ENCODE measurements at places on chromosomes 6 and 20.

DNA sequence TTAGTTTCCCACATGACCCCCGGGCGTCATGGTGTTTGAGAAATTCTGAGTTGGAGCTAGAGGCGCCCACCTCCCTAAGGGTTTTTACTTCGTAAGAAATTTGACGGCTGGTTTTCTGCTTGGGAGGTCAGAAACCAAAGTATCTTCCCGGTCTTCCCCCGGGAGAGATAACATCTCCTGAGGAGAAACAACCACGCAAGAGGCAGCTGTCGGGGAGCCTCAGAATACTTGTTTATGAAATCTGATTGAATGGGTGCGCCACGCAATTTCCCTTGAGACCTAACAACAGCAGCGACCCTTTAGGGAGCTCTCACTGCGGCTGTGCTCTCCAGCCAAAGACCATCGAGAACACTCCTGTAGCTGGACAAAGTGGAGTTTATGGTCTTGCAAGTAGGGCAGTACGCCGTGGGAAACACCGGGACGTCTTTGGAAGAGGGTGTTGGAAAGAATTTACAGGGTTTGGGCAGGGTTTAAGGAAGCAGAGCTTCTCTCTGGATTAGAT, 608 bp upstream of the EIF2S2 start:
- DNase-seq: peak; percentile 55

DNA sequence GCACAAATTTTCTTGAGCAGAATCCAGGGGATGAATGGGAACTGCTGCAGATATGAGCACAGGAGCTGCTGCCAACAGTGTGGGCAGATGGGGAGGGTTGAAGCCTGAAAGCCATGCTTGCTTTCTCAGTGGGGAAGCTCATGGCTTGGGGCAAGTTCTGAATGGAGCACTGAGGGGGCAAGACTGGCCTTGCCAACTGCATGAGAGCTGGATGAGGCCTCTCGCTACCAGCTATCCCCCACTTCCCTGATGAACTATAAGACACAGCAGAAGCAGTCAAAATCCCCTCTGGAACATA, 28.3 kb downstream of the TREM1 start:
- DNase-seq: no peak

DNA sequence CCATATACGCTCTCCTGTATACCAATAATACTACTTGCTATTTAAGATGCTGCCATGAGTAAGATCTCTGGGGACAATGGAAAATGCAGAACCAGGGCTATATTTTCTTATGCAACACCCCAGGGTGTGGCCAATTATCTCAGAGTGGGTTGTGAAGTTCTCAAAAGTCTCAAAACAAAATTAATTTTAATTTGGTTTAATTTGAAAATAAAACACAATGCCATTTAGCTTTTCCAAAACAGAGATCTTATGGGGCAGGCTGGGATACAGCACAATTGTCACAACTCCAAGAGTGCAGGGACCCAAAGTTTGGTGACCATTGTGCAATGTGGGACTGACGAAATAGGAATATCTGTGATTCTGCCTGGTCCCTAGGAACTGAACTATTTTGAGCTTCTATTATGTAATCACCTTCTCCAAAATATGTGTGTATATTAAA, 43.1 kb downstream of the MBOAT1 start:
- DNase-seq: no peak

DNA sequence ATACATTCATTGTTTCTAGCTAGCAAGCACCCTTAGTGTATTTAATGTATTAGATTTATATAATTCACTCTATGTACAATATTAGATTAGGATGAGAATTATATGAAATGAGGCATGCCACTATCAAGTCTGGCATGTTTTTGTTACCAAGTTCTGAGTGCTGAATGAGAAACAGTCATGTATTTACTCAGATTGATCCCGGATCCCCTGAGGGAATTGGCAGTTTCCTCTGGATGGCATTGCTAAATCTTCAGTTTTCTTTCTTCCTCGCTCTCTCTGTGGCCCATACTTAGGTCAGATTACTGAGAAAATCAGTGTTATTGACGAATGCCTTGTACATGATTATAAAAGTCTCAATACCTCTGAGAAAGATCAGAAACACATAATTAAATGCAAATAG, 66.6 kb downstream of the CDKAL1 start:
- DNase-seq: no peak

DNA sequence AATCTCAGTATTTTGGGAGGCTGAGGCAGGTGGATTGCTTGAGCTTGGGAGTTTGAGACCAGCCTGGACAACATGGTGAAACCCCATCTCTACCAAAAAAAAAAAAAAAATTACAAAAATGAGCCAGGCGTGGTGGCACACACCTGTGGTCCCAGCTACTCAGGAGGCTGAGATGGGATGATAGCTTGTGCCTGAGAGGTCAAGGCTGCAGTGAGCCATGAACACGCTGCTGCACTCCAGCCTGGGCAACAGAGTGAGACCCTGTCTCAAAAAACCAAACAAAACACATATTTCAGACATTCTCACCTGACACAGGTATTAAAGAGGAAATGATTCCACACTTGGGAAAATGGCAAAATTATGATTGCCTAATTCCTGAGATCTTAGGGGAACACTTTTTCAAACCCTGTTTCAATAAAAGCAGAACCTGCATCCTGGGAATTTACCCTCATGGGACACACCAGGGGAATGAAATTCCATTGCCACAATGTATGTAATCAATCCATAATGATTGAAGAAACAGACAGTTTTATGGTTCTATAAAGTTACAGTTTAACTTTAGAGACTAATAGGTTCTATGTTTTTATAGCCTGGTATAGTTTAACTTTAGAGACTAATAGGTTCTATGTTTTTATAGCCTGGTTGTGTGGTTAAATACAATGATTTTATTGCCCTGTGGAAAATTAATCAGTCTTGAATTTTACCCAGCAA, 29.6 kb upstream of the DNAAF9 start:
- no peak for DNase-seq

GRCh38 chr6:162917506-162917905, 189.7 kb downstream of the PACRG start:
- DNase-seq: no peak
